ENCODE measurements at places on chromosomes 3 and 15. TPM values are rescaled to one million over a fixed set of nuclear protein-coding genes. Genes with fewer than 3 reads are reported as not detected.

Gene USP8
- total RNA-seq, result 54.9 TPM

Gene MOBP
- not detected for total RNA-seq

Gene OXTR
- 0.18 TPM for total RNA-seq

Gene RFX7
- 34.7 TPM for total RNA-seq

Gene OSBPL10
- 0.34 TPM for total RNA-seq

Gene IL20RB
- 0.67 TPM for total RNA-seq

Gene APPL1
- total RNA-seq, result 36.3 TPM

Gene SLC28A1
- not detected for total RNA-seq

Gene C3orf80
- not detected for total RNA-seq

Gene MSL2
- 64.0 TPM for total RNA-seq

Gene TAGLN3
- total RNA-seq, result not detected

Gene INTS14
- 34.8 TPM for total RNA-seq

Gene ACSBG1
- 0.26 TPM for total RNA-seq

Gene ACTR8
- 35.6 TPM for total RNA-seq

Gene FEZF2
- total RNA-seq, result not detected

Gene NTRK3
- total RNA-seq, result not detected

Gene EOMES
- 0.86 TPM for total RNA-seq
